NCI-H524 treated with DMSO at 0.1 percent for 48 hours (cell line): ENCODE measurements at places on chromosomes 1 and 21.

GRCh38 chr1:66386712-66387111 is 147.2 kb upstream of the SGIP1 start:
- DNase-seq = no peak

DNA sequence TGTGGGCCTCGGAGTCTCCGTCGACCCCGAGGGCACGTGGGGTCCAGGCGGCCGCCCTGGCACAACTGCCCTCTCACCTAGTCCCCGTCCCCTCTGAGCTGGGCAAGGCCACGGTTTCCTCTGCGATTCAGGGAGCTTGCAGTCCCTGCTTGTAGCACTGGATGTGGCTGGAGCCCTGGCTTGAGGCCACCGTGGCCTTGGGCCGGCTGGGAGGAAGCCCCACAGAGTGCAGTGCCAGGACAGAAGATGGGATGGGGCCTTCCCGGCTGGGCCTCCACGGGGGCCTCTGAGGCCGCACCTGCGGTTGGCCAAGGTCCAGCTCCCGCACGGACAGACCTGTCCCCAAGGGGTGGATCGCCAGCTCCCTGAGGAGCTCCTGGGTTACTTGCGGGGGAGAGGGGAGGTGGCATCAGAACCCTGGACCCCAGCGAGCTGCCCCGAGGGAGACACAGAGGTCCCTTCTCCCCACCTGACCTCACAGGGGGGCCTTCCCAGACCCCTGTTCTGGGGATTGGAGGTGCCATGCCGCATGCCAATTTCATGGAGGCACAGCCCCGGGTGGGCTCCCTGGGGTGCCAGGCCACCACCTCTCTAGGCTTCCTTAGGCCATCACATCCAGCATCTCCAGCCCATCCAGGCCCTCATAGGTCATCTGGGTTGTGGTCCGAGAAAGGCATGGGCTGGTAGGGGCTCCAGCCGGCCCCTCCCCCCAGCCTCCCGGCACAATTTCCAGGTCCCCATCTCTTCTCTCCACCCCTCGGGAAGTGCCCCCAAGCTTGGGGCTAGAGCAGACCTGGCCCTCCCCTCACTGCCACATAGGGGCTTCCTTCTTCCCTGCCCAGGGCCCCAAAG is 80.8 kb downstream of the MORN1 start:
- DNase-seq = no peak

GRCh38 chr21:45405271-45405818 is 380 bp downstream of the COL18A1 start:
- no peak for DNase-seq

DNA sequence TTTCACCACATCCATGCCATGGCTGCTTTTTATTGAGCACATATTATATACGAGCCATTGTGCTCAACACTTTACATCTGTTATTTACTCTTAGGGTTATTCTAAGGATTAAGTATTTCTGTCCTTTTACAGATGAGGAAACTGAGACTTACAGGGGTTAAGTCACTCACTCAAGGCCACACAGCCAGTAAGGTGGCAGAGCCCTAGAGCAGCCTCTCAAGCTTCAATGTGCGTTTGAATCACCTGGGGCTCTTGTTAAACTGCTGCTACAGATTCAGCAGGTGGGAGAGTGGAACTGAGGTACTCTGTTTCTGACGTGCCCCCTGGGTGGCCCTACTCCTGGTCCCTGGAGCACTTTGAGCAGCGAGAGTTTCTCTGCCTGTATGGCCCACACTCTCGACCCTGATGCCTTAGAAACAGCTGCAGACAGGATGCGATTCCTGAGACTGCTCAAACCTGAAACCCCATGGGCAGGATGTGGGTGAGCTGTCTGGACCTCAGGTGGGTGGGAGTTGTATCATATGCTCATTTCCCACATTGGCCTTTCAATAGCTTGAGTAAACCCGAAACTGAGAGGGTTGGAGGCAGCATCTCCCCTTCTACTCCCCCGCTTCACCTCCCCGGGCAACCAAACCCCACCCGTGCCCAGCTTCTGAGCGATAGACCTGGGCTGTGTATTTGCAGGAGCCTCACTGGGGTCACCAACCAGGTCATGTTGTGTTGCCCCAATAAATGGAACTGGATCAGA is 59.3 kb downstream of the MAN1C1 start:
- DNase-seq = no peak

DNA sequence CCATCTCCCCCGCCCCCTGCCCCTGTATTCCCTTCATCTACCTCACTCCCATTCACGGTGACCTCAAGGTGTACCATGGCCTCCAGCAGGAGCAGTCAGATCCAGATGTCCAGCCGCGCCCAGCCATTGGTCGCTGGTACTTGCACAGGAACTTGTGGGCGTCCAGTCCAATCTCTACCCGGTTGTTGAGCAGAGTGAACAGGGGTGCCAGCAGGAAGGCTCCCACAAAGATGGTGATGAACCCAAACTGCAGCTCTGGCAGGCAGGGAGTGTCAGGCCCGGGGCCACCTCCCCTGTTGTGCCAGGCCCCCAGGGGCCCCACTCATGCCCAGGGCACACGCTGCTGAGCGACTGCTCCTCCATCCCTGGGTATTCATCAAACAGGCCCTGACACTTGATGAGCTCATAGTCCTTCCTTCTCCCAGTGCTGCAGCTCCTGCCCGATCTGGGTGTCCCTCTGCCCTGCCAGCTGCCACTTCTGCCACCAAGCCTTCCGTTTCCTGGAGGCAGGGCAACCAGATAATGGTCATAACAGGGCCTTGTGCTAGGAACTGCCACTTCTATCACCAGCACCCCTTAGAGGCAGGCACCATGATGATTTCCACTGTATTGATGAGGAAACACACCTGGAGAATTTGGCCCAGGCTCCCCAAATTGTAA is 5.7 kb upstream of the ARHGEF19 start:
- no peak for DNase-seq

GRCh38 chr1:224880593-224881307 is 48.7 kb upstream of the DNAH14 start:
- DNase-seq = no peak

DNA sequence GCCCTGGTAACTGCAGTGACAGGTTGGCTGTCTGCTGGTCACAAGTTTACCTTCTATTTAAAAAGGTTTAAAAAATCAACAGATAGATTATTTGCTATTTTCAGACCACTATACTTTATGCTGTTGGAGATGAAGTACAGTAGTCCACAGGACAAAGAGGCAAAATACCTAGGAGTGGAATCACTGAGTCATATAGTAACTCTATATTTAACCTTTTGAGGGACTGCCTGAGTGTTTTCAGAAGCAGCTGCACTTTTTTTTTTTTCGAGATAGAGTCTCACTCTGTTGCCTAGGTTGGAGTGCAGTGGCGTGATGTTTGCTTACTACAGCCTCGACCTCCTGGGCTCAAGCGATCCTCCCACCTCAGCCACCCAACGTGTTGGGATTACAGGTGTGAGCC is 11.7 kb downstream of the CNIH4 start:
- DNase-seq = no peak

DNA sequence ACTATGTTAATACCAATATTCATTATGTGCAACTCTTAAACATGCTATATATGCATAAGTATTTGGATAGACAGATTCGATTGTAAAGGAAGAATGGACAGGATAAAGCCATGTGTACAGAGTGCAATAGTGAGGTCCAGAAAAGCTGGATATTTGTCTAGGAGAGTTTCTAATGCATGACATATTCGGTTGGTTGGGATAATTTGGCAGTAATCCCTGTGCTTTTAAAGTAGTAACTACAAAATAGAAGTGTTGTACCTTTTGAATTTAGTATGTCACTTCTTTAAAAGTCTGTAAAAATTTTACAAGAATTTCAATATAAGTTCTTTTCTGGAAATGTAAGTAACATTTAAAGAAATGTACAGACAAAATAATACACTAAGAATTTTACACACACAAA is 774.5 kb downstream of the USP25 start:
- no peak for DNase-seq

DNA sequence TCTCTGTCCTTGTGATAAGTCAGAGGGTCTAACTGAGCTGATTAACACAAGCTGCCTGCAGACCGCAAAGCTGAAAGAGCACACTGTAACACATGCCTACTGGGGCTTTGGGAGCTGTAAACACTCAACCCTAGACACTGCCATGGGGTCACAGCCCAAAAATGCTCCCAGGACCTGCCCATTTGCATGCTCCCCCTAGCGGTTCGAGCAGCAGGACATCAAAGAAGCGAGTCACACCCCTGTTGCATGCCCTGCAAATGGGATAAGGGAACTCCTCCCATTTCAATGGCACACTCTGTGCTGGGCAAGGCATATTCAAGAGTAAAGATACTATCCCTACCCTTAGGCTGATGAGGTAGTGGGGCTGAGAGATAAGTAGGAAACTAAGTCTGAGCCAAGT is 22.8 kb downstream of the LCE3E start:
- DNase-seq = no peak

DNA sequence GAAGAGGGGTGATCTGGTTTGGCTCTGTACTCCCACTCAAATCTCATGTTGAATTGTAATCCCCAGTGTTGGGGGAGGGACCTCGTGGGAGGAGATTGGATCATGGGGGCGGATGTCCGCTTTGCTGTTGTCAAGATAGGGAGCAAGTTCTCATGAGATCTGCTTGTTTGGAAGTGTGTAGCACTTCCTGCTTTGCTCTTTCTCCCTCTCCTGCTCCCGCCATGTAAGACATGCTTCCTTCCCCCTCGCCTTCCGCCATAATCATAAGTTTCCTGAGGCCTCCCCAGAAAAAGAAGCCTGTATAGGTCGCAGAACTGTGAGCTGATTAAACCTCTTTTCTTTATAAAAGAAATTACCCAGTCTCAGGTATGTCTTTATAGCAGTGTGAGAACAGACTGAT is 27.9 kb downstream of the MYOM3 start:
- DNase-seq = no peak

DNA sequence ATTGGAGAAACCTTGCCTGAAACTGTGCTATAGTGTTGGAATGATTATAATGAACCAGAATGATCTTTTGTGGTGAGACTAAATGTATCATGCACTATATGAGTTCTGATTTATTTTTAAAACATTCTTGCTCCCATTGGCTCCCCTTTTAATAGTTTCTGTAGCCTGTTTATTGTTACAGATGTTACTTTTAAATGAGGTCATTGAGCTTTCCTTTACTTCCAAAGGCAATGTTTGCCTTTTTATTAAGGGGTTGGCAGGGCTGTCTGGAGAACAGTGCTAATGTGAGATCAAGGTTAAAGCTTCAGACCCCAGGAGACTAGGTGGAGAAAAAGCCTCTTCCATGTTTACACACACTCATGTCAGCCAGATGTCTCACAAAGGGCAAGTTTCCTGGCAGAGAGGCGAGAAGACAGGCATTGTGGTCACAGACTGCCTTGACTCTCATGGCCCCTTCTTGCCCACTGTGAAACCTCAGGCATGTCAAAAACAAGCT is 120.6 kb upstream of the RAVER2 start:
- no peak for DNase-seq

DNA sequence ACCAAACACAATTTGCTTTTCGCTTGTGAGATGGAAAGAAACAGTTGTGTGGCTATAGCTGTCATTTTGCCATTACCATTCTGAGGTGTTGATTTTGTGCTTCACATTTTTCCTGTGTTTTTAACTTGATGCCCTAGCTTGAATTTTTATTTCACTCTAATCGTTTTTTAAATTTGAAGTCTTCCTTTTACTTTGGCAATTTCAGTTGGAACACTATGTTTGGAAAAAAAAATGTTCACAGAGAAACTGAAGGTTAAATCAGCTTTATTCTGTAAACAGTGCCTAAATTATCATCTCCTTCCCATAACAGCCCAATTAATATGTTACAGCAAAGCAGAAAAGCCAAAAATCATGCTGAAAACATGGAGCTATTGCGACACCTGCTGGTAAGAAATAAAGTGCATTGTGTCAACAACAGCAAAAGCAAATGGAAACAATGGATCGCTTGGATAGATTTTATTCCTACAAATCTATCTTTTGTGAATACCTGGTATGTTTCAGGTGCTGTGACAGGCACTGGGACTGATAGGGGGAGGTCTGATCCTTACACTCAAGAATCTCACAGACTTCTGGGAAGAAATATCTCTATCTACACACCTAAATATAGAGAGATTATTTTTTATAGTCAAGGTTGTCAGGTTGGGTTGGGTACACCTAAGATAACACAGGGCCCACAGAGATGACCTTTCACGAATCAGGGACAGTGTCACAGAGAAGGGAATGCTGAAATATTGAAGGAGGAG is 16.2 kb upstream of the ERICH3 start:
- DNase-seq = no peak

DNA sequence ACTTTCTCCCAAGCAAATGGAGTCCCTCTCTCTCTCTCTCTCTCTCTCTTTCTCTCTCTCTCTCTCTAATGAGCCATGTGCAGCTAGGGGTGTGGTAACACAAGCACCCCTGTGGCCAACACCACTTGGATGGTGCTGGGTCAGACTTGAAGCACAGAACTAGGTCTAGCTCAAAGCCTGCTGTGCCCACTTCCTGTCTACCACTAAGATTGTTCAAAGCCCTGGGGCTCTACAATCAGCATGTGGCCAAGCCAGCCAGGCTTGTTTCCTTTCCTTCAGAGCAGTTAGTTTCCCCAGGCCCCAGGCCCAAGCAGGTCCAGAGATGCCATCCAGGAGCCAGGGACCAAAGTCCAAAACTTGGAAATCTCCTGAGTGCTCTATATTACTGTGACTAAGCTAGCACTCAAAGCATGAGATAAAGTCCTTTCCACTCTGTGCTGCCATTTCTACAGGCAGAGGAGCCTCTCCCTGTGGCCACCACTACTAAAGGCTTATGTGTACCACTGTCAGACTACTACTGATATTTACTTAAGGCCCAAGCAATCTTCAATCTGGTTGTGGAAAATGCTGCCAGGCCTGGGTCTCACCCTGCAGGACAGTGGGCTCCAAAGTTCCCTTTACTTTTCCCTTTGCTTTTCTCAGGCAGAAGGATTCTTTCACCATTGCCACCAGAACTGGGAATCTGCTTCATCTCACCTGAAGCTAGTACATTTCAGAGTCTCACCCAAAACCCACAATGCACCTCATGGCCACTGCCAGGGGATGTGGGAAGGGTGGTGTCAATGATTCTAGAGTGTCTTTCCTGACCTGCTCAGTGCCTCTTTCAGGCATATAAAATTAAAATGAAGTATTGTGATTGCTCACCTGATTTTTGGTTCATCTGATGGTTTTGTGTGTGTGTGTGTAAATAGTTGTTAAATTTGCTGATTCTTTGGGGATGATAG is 999.5 kb downstream of the NCAM2 start:
- DNase-seq = no peak

DNA sequence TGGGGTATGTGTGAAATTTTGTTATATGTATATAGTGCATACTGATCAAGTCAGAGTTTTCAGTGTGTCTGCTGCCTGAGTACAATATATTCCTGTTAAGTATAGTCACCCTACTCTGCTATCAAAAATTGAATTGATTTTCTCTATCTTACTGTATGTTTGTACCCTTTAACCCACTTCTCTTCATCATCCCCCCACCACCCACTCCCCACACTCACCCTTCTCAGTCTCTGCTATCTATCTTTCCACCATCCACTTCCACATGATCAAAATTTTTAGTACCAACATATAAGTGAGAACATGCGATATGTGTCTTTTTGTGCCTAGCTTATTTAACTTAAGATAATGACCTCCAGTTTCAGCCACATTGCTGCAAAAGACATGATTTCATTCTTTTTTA is 4.2 kb downstream of the LY9 start:
- no peak for DNase-seq

GRCh38 chr1:195763146-195763906 is 844.9 kb downstream of the KCNT2 start:
- DNase-seq = no peak

GRCh38 chr1:231684356-231685244 is 58.0 kb downstream of the DISC1 start:
- DNase-seq = no peak
